NCI-H1930 (cell line): ENCODE measurements at places on chromosomes 1 and 21.

DNA sequence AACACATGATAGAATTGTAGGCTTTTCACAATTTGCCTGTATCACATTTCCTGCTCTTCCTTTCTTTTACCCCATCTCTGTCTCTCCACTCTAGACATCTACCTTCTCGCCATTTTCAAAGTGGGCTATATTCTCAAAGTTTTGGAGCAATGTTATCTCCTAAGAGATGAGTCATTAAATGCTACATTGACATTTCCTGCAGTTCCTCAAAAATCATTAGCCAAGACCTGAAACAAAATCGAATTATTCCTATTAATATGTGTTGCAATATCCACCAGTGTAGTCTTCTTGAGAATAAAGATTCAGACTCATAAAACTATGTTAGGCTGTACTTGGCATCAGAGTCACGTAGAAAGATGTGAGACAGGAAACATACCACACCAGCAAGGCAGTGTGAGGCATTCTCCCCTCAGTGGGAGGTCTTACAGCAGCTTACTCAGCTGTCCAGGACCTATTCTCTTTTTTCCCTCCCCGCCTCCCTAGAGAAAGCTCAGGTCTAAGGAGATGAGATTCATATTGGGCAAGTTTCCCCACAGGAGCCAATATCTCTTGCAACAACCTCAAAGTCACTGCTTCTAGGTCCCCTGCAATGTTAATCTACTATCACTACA lies 38.8 kb downstream of the FRRS1 start:
- no peak for DNase-seq

DNA sequence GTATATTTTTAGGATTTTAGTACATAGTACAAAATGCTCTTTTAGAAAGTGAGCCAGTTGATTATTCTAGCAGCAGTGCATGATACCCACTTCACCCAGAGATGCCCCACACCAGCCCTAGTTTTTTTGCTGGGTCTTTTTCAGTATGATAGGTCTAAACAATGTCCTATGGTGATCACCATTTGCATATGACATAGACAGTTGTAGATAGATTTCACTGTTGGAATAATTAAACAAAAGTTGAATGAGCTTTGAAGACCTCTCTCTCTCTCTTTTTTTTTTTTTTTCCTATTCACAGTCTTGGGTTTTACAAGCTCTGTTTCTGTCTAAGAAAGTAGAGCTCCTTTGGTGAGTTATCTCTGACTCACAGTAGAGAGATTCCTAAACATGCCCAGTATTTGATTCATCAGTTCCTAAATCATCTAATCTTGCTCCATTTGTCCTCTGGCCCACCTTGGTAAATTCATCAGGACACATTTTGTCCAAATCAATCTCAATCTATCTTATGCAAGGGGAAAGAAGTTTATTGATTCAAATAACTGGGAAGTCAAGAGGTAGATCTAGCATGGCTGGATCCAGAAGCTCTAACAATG lies 44.7 kb upstream of the VAV3 start:
- DNase-seq: no peak

GRCh38 chr1:60575326-60575977 lies 501.9 kb upstream of the C1orf87 start:
- DNase-seq: no peak

DNA sequence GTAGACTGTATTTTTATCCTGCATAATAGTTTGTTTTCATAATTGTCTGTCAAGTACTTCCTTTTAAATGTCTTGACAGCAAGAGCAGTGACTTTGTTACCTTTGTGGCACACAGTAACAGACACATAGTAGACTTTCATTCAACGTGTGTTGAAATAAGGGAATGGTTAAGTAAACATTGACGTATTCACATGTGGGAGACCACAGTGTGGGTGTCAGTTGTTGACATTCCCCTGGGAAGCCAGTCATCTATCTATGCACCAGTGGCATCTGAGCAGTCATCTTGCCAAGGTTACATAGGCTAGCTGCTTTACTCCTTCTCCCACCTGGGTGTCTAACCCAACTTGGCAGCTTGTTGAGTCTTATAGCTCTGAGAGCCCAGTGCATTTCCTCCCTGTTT lies 1.4 kb upstream of the NUP133 start:
- no peak for DNase-seq

- DNase-seq: no peak
Observed at GRCh38 chr1:226732856-226733291, 6.2 kb downstream of the ITPKB start.

- DNase-seq: no peak
Observed at GRCh38 chr1:54122135-54122751, 30.6 kb downstream of the CDCP2 start.

DNA sequence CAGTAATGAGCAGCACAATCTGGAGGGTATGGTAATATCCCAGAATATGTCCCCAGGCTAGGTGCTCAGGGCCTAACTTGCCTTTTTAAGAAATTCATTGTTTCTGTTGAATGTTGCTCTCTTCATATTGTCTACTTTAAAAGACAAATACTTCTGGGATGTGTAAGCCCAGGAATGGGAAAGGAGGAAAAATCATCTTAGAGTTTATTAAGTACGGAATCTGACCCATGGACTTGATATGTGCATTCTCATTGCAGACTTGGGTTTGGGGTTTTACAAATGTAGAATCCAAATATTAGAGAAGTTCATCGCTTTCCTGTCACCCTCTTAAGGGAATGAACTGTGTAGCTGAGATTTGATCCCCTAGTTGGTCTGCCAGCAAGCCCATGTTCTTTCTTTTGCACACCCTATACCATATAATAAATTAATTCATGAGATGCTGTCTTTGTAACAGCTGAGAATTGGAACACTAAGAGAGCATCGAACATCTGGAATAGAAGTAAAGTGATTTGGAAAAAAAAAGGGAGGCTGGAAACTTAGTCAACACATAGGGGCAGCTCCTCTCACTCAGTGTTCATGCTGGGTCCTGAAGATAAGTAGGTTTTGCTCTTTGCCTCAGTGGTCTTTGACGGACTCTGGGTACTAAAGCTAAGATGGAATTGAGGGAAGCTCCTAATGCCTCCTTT lies 235.8 kb upstream of the C1orf105 start:
- no peak for DNase-seq

- no peak for DNase-seq
Observed at GRCh38 chr1:232393010-232393409, 236.9 kb downstream of the SIPA1L2 start.

DNA sequence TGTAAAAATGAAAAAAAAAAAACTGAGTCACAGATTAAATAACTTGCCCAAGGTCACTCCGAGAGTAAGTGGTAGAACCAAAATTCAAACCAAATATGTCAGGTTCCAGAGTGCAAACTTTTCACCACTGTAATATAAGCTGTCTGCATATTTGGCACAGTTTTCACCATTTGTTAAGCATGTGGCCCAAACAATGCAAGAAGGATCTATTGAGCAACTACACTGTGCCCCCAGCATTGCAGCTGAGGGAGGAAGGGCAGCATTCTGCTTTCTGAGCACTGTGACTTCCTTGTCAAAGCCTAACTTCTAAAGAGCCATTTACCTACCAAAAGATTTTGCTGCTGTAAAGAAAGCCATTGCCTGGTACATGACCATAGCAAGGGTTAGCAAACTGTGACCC lies 133.4 kb downstream of the SYT2 start:
- no peak for DNase-seq

DNA sequence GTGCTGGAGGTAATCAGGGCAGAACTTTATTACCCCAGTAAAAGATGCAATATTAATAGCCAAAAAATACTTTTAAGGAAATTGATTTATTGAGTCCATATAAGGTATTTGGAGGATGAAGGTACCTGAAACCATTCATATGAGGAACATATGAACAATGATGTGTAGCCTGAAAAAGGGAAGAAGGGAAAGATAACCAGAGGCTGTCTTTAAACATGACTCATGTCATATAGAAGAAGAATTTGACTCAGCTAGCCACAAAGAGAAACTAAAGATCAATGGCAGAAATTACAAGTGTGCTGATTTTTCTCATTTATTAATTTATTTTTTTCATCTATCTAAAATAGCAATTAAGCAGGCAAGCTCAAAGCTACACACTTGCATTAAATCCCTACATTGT lies 136.2 kb upstream of the DUSP10 start:
- no peak for DNase-seq

- DNase-seq: no peak
Observed at GRCh38 chr1:35923791-35924221, 7.1 kb upstream of the AGO3 start.

DNA sequence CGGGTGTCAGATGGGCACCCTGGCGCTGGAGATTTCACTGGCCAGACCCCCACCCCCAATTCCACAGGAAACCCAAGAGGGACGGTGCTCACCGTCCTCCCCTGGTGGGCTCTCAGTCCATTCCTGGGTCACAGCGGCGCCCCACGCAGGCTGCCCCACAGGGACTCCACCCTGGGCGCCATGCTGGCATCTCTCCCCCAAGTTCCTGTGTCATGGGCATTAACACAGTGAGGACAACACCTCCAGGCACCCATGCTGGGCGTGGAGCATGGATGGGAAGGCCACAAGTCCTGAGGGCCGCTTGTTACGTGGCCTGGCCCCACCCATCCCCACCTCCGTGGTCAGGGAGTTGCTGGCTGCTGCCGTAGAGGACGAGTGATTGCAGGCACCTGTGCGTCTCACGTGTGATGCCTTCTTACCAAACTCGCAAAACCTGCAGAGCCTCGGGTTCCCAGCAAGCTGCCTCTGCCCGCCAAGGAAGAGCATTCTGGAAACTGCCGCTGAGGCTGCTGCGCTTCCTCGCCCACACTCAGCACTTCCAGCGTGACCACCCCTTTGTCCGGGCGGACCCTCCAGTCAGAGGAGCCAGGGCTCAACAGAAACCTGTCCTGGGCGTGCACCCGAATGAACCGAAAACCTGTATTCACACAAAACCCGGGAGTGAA lies 60.3 kb downstream of the SLX9 start:
- DNase-seq: no peak
